H1 (cell line): ENCODE measurements at places on chromosomes 3 and 15.

DNA sequence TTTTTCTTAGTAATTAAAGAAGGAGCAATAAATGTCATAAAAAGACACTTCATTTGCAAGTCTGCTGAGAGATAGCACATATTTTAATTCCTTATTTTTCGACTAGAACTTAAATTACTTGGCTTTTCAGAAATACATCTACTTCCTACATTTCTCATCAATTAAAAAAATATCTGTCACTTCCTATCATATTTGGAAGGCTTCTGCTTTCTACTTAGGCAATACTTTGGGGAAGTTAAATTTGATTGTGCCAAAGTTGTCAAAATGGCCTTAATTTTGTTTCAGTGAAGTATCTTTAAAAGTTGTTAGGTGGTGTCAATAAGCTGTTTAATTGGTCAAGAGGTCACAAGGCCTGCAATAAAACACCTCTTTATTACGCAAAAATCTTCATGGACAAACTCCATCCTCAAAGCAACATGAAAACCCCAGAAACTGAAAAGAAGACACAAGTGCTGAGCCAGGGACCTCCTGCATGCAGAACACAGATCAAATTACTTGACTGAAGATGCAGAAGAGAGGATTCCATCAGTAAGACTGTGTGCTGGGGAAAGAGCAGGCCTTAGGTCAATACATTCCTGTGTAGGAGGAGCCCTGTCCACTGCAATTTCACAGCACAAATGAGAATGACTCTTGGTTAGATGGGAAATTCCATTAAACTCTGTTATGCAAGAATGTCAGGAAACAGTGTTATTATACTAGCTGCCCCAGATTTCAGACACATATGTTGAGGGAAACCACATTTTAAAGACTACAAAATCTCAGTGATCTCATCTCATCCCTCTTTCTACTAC is 48.0 kb upstream of the FSTL1 start:
- DNase-seq = no peak

- no peak for DNase-seq
These were observed 447.5 kb downstream of the IGSF11 start for GRCh38 chr3:118587037-118587741.

DNA sequence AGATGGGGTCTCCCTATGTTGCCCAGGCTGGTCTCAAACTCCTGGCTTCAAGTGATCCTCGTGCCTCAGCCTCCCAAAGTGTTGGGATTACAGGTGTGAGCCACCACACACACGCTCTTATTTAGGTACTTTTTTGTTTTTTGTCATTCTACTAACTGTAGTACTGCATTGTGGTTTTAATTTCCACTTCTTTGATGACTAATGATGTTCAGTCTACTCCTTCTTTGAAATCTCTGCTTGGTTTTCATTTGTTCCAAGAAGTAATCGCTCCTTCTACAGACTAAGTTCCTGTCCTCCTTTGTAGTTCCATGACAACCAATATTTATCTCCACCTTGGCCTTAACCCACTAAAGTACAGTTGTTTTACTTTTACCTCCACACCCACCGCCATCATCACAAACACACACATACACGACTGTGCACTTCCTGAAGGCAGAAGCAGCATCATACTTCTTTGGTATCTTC is 529 bp upstream of the DLEC1 start:
- no peak for DNase-seq

DNA sequence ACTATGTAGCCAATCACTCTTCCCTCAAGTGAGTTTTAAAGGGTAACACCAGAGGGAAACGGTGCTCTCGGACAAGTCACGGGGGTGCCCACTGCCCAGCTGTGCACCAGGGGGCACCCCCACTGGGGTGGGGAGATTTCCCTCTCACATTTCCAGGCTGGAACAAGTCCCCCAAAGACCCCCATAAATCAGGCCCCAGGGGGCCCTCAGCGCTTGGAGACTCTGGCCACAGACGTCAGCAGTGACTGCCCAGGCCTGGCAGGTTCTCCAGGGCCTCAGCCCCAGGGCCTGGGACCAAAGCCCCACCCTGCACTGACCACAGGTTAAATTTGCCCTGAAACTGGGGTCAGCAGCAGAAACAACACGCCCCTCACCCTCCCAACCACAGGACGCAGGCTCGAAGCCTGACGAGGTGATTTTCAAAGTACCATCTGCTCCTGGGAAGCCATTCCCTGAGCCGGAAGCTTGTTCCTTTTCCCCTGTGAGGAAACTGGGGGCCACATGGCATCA is 17.0 kb downstream of the XXYLT1 start:
- DNase-seq = peak; percentile 51

- peak; percentile 54 for DNase-seq
These were observed 72.0 kb upstream of the MAP4 start for GRCh38 chr3:48088056-48088748.

DNA sequence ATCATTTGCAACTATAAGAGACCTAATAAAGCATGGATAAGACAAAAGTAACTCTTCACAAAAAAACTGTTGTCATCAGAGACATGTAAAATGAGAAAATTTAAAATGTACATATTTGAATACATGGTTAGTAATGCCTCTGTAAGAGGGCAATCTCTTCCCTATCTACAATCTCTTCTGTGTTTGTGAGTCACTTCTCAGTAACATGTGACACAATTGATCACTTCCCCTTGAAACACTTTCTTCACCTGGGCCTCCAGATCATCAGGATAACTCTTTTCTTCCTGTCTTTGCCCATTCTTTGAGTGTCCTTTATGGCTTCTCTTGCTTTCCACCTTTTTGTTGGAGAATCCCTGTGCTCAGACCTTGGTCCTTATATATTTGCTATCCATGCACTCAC is 50.4 kb downstream of the TFDP2 start:
- DNase-seq = no peak

DNA sequence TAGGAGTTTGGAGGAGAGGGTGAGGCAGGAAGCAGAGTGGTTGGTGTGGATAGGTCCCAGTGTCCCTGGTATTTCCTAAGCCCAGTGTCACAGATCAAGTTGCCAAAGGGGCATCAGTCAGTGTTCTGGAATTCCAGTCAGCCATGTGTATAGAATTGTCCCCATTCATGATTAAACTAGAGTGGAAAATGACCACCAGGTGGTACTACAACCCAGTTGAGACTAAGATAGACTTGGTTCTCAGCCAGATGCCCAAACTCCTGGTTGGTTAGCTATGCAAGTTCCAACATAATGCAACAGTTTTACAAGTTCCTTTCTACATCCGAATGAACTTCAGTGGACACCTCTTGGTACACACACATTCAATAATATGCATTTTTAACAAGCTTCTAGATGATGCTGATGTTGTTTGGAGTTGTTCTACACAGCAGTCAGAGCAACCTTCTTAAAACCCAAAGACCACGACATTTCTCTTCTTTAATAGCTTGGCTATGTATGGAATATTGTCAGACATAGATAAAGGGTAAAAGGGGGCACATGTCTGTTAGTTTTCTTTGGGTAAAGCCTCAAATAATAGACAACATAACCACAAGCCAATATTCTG is 8.4 kb upstream of the ATR start:
- no peak for DNase-seq

DNA sequence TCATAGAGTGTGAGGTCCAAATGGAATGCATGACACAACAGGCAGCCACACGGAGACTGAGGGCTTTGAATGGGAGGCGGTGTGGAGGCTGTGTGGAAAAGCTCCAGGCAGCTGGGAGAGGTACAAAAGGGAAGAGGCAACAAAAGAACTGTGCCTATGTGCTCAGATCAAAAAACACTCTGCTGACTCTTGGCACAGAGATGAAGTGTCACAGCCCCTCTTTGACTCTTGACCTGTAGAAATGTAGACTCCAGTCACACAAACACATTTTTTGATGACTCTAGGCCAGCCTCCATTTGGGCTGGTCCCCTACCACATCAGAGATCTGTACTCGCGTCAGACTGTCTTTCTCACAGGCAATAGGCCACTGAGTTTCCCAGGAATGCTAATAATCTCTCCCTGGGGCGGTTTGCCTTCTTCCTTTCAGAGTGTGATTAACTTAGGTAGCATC is 456.0 kb downstream of the TUSC7 start:
- no peak for DNase-seq

GRCh38 chr15:82680200-82681102 is 29.2 kb downstream of the AP3B2 start:
- DNase-seq = peak; percentile 82

DNA sequence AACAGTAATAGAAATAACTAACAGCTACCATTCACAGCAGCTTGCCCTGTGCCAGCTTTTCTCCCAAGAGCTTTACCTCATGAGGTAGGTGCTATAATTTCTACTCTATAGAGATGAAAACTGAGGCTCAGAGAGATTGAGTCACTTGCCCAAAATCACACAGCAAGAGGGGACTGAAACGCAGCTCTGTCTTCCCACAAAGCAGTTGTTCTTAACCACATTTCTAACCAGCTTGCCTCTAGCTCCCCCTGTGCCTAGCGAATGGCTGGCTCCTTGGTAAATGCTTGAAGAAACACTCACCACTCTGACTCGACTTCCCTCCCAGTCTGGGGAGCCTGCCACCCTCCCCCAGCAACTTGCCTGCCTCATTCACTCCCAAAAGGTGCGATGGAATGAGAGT is 15.6 kb upstream of the TMEM40 start:
- DNase-seq = no peak

GRCh38 chr3:6228958-6229683 is 631.8 kb upstream of the GRM7 start:
- DNase-seq = no peak

DNA sequence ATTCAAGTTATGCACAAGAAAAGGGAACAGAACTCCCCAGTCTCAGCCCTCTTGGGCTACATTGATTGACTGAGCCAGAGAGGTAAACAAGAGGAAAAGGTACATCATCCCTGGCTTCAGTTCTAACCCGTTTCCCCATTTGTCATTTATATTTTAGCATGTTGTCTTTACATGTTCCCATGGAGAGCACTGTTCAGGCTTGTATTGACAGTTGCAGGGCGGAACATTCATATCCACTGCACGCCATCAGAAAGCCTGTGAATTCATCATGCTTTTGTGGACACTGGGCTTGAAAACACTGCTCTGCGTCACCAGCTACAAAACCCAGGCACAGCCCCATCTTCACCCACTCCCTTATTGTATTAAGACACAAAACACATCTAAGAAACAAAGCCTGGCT is 240.9 kb upstream of the EIF1B start:
- DNase-seq = no peak

DNA sequence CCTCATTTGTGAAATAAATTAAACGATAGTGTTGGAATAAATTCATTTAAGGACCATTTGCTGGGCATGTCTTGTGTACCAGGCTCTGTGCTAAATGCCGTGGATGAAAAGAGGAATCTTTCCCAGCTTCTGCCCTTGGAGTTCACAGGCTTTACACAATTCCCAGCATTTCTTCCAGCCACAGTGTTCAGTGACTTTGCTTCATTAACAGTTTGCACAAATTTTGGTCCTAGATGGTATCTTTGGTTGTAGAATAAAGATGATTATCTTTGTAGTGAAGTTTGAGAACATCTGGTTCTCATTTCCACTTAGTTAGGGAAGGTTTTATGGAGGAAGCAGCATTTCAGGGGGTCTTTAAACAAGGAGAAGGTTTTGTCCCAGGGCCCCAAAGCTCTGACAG is 100.1 kb downstream of the LRTM1 start:
- DNase-seq = no peak

GRCh38 chr15:60407415-60407805 is 9.6 kb upstream of the ANXA2 start:
- DNase-seq = no peak

DNA sequence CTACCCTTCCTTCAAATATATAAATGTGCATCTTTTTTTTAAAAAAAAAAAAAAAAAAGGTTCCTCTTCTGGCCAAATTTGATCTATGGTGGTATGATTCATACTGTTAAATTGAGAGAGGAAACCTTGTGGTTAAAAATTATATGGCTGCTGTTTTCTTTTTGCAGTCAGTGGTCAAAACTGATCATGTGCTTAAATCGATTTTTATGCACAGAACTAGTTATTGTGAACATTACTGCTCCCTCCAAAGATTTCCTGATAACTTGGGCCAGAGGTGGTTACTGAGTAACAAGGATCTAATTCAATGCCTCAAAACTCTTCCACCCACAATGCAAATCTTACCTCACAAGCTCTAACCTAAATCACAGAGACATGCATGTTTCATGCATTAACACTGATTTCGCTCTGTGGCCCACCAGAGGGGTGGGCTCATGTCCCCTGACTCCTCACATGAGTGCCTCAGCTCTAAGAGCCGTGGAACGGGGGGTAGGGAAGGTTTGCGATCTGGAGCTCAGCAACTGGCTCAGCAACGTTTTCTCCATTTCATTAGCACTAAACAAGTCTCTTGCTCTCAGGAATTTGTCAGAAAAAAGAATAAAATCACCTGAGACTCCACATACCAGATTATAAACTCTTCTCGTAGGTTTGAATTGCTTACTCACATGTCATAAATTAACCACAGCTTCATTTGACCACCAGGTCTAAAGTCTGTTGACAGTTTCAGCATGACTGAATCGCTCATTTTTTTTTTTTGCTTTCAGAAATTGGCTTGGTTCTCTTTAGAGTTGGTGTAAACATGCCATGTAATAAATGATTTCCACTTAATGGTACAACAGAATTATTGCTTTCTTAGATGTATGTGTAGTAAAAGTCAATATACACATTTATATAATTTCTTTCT is 280.4 kb downstream of the CD47 start:
- no peak for DNase-seq

GRCh38 chr3:143514109-143514508 is 334.2 kb downstream of the SLC9A9 start:
- DNase-seq = no peak

DNA sequence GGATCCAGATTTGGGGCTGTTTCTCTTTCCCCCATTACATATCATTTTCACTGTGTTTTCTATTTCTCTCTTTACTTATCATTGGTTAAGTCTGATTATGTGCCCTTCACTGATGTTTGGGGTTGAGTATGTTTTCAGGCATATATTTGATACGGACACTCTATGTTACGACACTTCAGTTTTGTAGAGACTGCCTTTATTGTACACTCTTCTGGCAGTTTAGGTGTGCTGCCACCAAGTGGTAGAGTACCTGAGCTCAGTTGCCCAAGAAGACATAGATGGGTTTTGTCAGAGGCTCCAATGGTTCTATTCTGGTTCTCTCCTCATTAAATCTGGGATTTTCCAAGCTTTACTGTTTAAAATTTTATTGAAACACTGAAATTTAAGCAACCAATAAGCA is 255.0 kb upstream of the ROPN1 start:
- DNase-seq = no peak
